Effector CD4-positive, alpha-beta T cell (primary cell): ENCODE measurements at places on chromosomes 7 and 10.
A peak's percentile ranks its signal among the peaks of the same experiment; 100 is the strongest.

DNA sequence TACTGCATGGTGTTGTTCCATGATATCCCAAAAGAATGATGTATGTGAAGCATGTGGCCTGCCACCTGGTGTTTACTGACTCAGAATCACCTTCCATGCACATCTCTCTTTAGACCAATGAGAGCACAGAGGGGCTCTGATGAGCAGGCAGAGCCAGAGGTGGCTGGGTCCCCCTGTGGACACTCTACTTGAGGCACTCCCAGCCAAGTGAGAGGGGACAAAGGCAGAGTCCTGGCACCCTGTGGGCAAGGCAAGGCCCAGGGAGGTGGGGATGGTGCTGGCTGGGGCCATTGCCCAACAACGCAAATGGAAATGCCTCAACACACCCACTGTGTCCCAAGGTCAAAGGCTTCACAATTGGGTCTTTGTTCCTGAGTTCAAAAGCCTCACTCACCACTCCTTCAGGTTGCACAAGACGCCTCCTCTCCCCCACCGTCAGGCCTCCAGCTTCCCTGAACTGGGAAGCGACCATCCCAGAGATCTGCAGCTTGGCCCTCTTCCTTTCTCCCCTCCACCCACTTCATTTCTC, 164.6 kb downstream of the NEURL1 start:
- no peak for DNase-seq

GRCh38 chr10:47371629-47372485, 12.2 kb downstream of the ZNF488 start:
- DNase-seq: no peak

GRCh38 chr7:105806592-105807447, 69.6 kb downstream of the ATXN7L1 start:
- DNase-seq: peak; percentile 23

- DNase-seq: no peak
Observed at GRCh38 chr7:47148536-47149207, 433.2 kb downstream of the TNS3 start.

- no peak for DNase-seq
Observed at GRCh38 chr10:43983856-43984271, 335.2 kb upstream of the ZNF32 start.

- DNase-seq: no peak
Observed at GRCh38 chr10:89639326-89639725, 5.7 kb downstream of the PANK1 start.

GRCh38 chr7:45682358-45682735, 108.2 kb downstream of the ADCY1 start:
- no peak for DNase-seq

- no peak for DNase-seq
Observed at GRCh38 chr7:13933536-13933935, 55.9 kb downstream of the ETV1 start.

DNA sequence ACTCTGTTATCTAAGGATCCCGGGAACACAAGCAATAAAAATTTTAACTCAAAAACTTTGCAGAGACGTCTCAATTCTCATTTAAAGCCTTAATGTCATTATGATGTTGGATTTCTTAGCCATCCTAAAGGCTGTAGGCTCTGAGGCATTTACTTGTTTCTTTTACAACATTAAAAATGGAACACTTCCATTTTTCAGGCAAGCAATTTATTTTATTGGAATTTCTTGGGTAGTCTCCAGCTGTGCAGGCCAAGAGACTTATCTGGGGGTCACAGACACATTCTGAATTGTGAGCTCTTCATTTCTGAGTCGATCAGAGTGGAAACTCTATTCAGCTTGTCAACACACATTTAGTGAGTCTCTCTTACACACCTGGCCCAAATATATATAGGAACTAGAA, 48.0 kb upstream of the KIF5B start:
- DNase-seq: no peak

GRCh38 chr7:21965291-21965690, 19.6 kb upstream of the CDCA7L start:
- DNase-seq: no peak

- no peak for DNase-seq
Observed at GRCh38 chr7:116736927-116737715, 65.1 kb downstream of the MET start.

GRCh38 chr10:116198676-116199035, 74.3 kb downstream of the GFRA1 start:
- no peak for DNase-seq

DNA sequence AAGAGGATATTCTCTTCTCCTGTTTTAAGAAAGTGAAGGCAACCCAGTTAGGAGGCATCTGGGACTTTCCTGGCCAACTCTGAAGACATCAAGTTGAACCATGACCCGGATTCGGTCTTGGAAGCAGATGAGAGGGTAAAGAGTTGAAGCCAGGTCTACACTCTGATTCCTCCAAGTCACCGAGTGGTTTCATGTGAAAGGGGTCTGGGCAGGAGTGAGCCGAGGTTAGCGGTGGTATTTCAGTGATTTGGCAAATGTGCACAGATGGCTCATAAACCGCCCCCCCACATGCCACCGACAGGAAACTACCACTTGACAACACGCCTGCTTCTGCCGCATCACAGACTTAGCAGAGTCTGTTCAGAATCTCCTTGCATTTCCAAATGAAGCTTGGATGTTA, 11.4 kb upstream of the REPIN1 start:
- peak; percentile 55 for DNase-seq

- no peak for DNase-seq
Observed at GRCh38 chr10:124578231-124579010, 116.8 kb downstream of the LHPP start.

DNA sequence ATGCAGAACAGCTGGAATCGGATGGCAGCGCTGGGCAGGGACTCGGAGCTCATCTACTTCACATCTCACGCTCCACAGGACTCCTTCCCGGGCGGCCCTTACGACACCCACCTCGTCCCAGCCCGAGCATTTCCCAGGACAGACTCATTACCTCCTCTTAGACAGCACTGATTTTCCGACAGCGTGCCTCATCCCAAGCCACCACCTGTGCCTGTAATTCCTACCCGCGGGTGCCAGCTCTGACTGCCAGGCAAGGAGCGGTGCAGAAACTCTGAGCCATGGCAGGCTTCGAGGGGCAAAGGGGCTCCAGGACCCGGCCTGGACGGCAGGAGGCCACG, 25.6 kb downstream of the GPER1 start:
- no peak for DNase-seq

DNA sequence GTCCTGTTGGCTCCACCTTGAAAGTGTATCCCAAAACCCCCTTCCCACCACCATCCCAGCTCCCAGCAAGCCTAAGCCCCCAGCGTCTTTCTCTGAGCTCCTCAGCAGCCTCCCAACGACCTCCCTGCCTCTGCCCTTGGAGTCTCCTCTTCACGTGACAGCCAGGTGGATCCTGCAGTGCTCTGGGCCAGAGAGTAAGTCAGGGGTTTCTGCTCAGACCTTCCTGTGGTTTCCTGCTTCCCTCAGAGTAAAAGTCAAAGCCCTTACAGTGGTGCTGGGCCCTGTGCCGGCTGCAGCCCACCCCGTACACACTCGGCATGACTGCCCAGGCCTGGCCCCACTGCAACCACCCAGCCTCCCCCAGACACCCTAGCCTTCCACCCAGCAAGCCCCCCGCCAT, 51.9 kb downstream of the OAT start:
- DNase-seq: no peak

DNA sequence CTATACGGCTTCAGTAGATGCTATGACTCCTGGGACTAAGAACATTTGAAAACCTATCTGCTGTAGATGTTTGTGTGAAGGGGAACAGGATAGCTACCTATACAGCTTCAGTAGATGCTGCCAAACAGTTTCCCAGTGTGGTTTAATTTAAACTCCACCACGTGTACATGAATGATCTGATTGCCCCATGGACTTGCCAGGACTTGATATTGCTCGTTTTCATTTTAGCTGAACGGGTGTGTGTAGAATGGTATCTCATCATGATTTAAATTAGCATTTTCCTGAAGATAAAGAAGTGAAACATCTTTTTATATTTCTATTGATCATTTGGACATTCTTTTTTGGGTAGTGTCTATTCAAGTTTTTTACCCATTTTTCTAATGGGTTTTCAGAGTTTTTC, 77.8 kb upstream of the PIP4K2A start:
- DNase-seq: no peak

GRCh38 chr10:42987575-42987974, 89.3 kb upstream of the RET start:
- DNase-seq: no peak

- DNase-seq: no peak
Observed at GRCh38 chr10:48506147-48506917, 98.5 kb downstream of the ARHGAP22 start.

DNA sequence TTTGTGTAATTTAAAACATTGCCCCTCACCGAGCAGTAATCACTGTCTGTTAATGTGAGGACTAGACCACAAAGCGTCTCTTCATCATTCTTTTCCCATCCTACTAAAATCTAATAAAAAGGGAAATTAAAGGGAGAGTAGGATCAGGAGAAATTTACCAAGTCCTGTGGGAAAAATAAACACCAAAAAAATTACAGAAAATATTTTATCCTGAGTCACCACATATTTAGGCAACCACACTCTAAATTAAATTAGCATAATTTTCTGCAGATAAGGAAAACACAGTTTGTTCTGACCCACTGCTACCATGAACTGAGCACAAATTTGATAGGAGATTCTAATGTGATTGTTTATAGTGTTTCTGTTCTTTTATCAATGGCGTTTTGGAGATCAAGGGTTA, 49.3 kb downstream of the CCDC6 start:
- no peak for DNase-seq

DNA sequence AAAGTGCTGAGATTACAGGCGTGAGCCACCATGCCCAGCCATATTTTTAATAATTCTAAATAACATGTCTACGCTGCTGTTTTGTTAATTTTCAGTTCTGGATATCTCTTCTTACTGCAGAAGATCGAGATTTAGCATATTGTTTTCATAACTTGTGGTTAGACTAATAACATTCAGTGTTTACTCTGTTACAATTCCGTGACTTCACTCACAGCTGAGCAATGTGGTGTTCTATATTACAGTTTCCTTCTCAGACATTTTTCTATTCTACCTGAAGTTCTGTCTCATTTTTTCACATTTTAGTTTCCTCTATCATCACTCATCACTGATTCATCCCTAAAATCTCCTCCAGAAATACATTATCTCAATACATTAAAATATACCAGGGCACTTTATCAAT, 10.9 kb downstream of the RNF32 start:
- DNase-seq: no peak

GRCh38 chr10:102869258-102870198, at the start of gene AS3MT:
TSS of gene AS3MT (plus strand) at chr10:102869470. CDS start at chr10:102869593, 123 bp downstream.
- no peak for DNase-seq

GRCh38 chr7:17599733-17600339, 301.4 kb downstream of the AHR start:
- DNase-seq: no peak

DNA sequence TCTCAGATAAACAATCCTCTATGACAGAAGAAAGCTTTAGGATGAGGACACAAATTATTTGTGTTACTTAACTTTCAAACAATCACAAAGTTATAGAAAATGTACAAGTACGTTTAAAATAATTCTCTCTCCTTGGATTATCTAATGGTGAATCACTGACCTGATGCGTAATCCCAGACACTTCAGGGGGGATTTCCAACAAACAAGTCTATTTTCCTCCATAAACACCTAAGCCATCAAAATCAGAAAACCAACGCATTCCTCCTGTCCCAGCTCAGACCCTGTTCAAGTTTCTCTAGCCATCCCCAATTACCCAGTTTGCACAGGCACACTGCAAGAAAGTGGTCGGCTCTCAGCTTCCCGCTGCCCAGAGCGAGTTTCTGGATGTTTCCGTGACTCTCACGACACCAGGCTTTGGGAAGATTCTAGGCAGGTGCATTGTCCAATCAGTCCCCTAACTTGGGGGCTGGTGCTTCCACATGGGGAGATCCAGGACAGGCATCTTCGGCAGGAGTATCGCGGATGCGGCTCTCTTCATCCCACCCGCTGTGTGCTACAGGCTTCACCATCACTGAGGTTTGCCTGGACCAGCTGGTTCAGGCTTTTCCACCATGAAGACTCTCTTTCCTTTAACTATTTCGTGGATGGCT, 200.0 kb downstream of the ZMYND11 start:
- no peak for DNase-seq

DNA sequence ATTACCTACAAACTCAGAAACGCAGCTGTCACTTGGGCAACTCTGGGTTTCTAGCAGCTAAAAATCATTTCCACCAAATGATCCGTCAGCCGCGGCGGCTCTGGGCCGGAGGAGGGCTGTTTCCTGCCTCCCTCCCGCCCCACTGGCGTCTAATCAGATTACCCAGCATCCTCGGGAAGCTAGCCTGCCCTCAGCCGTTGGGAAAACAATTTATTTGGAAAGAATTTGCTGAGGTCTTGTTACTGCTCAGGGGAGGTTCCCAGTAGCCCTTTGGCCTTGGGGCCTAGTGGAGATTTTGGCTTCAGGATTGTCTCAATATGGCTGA, 65.0 kb upstream of the ADGRA1 start:
- no peak for DNase-seq

- DNase-seq: no peak
Observed at GRCh38 chr7:116786791-116787443, 75.5 kb upstream of the CAPZA2 start.

- DNase-seq: no peak
Observed at GRCh38 chr7:12398186-12398585, 5.5 kb downstream of the VWDE start.

DNA sequence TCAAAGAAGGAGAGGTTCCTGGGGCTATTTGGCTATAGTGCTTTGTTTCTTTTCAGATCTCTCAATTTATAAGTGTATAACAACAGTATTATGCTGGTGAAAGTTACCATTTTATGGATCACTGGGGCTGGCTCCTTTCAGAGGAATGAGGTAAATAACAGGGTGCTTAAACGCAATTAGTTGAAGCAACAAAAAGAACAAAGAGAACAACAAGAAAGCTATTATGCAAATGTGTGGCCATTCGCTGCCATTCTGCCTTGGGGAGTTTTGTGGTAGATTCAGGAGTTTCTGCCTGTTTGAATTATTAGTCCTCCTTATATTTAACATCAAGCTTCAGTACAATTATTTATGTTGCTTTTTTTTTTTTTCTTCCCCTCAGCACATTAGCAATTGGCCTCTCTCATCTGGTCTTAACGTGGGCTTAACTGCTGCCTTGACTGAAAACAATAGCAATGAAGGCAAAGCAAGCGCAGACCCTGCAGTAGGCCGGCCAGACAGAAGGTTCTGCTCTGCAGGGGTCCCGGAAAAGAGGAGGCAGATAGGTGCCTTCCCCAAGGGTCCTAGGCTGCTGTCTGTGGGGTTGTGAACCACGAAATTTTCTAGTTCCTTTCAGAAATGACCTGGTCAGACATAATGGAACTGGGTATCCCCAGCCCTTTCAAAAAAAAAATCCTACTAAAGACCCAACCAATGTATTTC, 339.9 kb upstream of the PODXL start:
- DNase-seq: no peak

- DNase-seq: no peak
Observed at GRCh38 chr10:132497861-132498561, 39.6 kb upstream of the INPP5A start.

GRCh38 chr7:36312064-36312914, 77.4 kb upstream of the ANLN start:
- DNase-seq: no peak
